ENCODE measurements at places on chromosomes 12 and 14.

DNA sequence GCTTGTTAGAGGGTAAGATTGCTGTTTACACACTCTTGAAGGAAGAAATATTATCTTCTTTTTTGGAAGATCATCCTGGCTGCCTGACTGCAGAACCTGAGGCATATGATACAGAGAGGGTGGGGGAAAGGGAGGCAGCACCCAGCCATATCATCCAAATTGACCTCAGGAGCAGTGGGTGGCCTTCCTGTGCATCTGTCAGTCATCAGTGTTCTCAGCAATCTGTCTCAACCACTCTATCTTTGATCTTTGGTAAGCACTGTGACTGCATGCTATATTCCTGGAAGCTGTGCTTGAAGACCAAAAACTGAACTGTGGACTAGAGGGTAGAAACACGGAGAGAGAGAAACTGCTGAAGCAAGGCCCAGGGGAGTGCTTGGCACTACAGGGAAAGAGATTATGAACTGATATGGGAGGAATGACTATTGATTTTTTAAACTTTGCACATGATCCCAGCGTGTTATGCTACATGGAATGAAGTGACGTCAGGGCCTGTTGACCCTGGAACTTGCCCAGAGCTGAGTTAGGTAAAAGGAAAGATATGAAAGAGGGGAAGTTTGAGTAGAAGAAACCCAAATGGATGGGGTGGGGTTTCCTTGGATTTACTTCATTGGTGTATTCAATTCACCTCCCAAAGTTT, 171.5 kb downstream of the ASCL1 start:
- DNase-seq: no peak

DNA sequence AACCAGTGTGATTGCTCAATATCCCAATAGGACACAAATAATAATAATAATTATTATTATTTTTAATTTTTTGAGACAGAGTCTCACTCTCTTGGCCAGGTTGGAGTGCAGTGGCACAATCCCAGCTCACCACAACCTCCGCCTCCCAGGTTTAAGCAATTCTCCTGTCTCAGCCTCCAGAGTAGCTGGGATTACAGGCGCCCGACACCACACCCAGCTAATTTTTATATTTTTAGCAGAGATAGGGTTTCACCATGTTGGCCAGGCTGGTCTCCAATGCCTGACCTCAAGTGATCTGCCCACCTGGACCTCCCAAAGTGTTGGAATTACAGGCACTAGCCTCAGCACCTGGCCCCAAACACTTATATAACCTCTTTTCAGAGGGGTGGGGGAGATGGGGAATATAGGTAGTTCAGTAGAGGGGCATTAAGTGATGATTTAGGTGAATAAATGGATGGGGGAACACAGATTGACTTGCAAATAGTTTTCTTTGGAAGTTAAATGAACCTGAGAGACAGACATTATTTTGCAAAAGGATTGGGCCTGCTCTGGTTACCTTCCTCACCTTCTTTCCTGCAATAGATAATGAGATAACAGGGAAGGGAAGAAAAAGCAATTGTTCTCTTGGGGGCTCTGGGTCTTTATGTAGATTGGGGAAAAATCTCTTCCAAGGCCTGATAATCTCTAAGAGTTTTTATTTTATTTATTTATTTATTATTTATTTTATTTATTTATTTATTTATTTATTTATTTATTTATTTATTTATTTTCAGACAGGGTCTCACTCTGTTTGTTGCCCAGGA, 57.7 kb downstream of the RESF1 start:
- DNase-seq: no peak

DNA sequence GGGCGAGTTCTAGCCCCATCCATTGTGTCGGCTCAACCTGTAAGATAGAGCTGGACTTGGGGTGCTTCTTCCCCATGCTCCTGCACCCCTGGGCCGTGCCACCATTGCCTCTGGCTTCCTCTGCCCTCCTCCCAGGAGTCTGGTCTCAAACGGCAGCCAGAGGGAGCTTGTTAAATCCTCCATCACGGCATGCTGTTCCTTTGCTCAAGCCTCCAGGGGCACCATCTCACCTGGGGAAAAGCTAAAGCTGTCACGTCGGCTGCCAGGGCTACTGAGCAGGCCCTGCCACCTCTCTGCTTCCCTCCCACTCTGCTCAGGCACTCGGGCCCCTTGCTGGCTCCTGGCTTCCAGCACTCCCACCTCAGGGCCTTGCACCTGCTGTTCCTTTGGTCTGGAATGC, 140.4 kb downstream of the RBM19 start:
- no peak for DNase-seq

DNA sequence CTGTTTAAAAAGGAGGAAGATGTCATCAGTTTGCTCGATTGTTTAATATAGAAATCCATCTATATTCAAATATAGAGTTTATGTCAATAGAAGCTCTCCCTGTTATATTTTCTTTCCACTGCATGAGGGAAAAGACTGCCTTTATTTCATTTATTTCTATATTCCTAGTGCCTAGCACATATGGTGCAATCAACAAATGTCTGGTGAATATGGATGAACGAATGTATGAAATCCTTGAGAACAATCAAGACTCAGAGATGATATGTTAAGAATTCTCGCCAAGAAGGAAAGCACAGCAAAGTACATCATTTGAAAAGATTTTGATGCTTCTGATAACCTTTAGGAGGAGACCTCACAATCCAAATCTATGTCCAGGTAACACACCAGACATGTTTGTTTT, 296.0 kb upstream of the LMO3 start:
- DNase-seq: no peak

DNA sequence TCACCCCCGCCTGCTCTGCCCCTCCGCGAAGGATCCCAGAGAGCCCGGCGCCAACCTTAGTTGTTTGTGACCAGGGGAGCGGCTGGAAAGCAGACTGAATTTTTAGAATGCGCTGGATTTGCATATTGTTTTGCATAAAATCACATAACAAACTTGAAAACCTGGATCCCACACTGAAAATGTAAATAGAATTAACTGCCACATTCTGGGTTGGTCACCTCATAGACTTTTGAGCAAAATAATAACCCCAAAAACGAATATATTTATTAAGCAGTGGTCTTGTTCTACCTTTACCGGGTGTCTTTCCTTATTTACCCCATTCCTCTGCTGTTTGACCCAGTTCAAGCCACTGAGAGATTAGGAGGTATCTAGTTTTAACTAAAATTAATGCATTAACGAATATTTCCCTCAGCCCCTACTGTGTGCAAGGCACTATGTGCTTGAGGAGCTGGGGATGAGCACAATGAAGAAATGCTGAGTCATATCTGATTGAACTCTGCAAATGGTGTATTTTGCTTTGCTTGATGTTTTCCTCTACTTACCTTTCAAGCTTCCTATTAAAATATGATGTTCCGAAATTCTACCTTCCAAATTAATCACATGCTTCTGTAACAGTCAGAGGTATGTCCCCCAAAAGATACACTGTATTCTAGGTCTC, 438 bp upstream of the EGLN3 start:
- DNase-seq: no peak

DNA sequence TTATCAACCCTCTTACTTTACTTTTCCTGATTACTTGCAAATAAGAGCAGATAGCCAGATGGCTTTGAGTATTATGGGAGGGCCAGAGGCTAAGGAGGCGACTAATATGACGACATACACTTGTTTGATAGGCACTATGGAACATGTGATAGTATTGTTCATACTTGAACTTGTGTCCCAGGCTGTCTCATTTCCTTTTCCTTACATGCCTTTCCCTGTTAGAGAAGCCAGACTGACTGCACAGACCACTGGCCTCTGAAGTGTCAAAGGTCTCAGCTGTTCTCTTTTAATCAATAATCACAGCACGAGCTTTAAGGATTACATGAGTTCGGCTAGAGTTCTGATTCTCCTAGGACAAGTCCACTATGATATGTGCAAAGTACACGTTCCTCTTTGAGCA, 326.0 kb downstream of the PRKD1 start:
- no peak for DNase-seq

DNA sequence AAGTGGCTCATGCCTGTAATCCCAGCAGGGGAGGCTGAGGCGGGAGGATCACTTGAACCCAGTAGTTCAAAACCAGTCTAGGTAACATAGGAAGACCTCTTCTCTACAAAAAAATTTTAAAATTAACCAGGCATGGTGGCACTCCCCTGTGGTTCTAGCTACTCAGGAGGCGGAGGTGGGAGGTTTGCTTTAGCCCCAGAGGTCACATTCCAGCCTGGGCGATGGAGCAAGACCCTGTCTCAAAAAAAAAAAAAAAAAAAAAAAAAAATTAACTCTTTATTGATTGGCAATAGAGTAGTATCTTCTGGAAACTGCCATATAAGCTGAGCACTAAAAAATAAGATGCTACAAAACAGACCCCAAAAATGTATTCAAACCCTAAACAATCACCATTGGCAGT, 69.5 kb downstream of the LLPH start:
- no peak for DNase-seq

DNA sequence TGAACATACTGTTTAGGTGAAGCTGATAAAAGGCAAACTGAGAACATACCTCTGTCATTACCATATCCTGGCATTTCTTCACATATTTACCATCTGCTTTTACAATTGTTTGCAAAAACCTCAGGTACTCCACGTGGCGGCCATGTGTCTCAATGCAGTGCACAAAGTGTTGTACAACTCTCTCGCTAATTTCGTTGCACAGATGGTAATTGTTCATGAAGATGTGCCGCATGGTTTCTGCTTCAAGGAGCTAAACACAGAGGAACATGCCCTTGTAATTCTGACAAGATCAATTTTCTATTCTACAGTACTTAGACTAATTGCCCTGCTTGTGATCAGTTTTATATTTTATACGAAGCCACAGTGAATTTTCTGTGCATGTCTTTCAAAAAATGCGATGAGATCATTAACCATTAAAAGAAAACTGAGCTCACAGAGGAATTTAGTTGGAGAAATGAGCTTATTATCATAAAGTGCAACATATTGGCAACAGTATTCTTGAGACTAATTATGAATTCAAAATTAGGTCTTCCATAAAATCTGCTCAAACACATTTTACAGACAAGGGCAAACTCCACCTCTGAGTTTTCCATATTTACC, 233.8 kb downstream of the ITPR2 start:
- no peak for DNase-seq

GRCh38 chr12:9760699-9761418, at the start of gene CD69:
Gene CD69, minus strand, starts transcription at chr12:9760901. Its CDS starts 81 bp downstream, at chr12:9760820.
- peak; percentile 77 for DNase-seq

GRCh38 chr14:77203611-77204458, 22.2 kb downstream of the TMEM63C start:
- DNase-seq: no peak

GRCh38 chr12:14923944-14924343, 14.4 kb downstream of the ERP27 start:
- DNase-seq: no peak

- no peak for DNase-seq
These were observed 13.3 kb downstream of the BDKRB1 start for GRCh38 chr14:96269359-96269710.

DNA sequence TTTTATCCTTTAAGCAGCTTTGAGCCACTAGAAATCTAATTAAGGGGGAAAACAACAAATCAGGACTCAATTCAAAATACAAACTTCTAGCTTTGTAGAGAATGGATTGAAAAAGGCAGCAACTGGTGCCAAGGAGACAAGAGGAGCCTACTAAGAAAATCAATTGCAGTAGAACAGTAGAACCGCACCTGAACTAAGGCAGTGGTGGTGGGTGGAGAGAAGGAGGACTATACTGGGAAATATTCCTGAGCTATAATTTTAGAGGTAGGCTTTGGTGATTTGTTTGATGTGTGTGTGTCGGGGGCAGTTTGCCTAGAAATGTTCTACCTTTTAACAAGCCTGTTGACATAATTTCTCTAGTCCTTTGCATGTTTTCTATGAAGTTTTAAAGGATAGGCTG, 270.9 kb upstream of the SYT10 start:
- DNase-seq: no peak

DNA sequence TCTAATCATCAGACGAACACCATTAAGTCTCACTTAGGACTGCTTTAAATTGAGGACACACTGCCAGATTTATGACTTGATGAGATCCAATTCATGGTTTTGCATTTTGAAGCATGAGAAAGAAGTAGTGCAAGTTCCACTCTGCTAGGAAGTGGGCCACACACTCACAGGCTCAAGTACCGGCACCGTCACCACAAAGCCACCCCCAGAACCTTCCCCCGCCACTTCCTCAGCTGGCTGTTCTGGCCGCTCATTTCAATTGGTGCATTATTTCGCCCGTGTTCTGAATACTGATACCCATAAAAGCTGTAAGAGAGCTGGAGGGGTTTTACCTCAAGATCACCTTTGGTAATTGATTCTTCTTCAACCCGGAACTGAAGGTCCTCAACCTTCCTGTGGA, 70.1 kb downstream of the CLIP1 start:
- DNase-seq: no peak

- no peak for DNase-seq
These were observed 327.7 kb downstream of the BMP4 start for GRCh38 chr14:53628732-53629430.

DNA sequence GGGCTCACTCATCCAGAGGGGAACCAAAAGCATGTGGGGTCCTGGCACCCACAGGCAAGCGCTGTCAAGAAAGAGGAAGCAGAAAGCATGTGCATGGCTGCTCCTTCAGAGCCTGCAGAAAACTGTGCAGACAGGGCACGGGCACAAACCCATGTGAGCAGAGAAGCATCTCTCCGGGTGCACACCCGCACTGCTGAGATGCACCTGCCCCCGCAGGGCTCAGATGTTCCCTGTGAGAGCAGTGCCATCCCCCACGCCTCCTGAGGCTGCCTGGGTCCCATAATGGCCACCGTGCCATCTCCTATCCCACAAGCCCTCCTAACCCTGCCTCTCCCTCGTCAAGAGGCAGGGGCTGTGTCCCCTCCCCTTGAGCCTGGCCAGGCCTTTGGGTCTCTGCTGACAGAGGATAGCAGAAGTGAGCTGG, 32.3 kb upstream of the INF2 start:
- DNase-seq: no peak

DNA sequence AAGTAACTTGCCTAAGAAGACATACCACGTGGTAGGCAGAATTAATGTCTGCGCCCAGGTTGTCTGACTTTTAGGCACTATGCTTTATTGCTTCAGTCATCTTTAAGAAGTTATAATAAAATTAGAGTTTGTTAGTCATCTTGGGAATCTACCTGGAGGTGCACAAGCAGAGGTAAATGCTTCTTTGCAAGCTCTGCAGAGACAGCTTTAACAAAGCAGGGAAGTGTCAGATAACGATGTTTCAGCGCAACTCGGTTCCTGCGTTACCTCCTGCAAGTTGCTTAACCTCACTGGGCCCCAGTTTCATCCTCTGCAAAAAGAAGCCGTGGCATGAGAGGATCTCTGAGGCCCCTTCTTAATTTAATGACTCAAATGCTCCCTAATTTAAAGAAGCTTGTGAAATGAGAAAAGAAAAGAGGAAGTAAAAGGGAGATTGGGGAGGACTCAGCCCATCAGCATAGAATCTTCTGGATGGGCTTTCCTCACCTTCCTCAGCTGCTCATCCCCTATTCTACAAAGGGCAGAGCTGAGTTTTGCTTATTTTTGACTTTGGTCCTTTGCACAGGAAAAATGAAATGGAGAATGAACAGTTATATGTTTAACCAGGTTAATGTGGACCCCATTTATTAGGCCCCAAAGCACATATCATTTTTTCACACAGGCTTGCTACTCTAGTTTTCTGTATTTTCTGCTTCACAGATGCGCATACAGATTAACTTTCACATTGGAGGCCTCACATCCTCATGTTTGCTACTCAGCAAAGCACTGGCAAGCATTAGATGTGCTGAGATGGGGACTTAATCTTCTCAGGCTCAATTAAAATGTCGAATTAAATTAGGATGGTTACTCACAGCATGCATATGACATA, 5.1 kb downstream of the ARHGDIB start:
- DNase-seq: no peak

Measured in stimulated activated CD4-positive, alpha-beta T cell treated with anti-CD3 and anti-CD28 coated beads, TNF-alpha, amount 100 ng/mL, for 48 hours (primary cell).